ENCODE measurements at places on chromosomes 5 and 9. TPM values are rescaled to one million over a fixed set of nuclear protein-coding genes. Genes with fewer than 3 reads are reported as not detected.

DNA sequence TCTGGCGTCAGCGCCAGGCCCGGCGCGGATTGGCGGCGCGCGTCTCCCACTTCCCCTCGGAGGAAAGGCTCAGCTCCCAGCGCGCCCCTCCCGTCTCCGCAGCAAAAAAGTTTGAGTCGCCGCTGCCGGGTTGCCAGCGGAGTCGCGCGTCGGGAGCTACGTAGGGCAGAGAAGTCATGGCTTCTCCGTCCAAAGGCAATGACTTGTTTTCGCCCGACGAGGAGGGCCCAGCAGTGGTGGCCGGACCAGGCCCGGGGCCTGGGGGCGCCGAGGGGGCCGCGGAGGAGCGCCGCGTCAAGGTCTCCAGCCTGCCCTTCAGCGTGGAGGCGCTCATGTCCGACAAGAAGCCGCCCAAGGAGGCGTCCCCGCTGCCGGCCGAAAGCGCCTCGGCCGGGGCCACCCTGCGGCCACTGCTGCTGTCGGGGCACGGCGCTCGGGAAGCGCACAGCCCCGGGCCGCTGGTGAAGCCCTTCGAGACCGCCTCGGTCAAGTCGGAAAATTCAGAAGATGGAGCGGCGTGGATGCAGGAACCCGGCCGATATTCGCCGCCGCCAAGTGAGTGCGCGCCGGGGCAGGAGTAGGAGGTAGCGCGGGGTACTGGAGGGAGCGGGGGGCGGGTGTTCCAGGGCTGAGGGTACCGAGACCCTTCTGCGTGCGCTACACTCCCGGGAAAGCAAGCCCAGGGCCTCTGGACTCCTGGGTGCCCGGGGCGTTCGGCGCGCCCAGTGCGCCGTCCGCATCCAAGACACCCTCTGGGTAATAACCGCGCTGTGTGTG is at the start of gene MSX2:
MSX2 (plus strand) TSS at position 99 of the 777 bp plus-strand sequence; CDS start at position 177, 78 bp downstream.
- DNase-seq = peak; percentile 95

- no peak for DNase-seq
Observed at GRCh38 chr9:105074491-105074890, 146.5 kb upstream of the ABCA1 start.

Gene FOCAD
- total RNA-seq = 95.4 TPM

Gene RGS7BP
- total RNA-seq = not detected
